ENCODE measurements at places on chromosomes 12 and 14.

DNA sequence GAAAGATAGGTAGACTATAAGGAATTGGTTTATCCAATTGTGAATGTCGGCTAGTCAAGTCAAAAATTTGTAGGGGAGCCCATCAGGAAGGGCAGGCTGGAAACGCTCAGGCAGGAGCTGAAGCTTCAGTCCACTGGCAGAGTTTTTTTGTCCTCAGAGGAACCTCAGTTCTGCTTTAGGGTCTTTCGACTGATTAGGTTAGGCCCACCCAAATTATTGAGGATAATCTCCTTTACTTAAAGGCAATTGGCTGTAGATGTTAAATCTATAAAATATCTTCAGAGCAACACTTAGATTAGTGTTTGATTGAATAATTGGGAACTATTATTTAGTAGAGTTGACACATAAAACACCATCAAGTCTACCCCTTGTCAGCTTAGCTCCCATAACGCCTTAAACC lies 105.5 kb upstream of the ARHGAP5 start:
- DNase-seq: no peak

DNA sequence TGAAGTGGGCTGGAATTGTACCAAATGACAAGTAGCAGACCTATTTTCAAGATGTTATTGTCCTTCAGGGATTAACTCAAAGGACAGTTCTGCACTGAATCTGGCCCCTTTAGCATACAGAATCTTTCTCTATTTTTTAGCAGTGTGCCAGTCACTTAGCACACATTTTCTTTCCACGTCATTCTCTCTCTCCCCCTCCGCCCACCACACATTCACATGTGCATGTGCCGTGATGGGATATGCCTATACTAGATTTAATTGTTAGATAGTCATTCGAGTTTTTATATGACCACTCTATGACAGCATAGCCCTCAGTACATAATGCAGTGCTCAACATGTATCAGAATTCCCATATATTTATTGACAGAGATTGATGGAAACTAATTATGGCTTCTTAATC lies 129.1 kb downstream of the KCNC2 start:
- no peak for DNase-seq

- DNase-seq: no peak
These were observed 484.1 kb downstream of the GLT1D1 start for GRCh38 chr12:129337413-129337812.

GRCh38 chr12:6615802-6616201 lies 8.6 kb upstream of the CHD4 start:
- DNase-seq: no peak

GRCh38 chr12:47783024-47783755 lies 10.2 kb downstream of the SLC48A1 start:
- DNase-seq: no peak

- no peak for DNase-seq
These were observed 21.3 kb upstream of the SNRPF start for GRCh38 chr12:95837240-95838038.

DNA sequence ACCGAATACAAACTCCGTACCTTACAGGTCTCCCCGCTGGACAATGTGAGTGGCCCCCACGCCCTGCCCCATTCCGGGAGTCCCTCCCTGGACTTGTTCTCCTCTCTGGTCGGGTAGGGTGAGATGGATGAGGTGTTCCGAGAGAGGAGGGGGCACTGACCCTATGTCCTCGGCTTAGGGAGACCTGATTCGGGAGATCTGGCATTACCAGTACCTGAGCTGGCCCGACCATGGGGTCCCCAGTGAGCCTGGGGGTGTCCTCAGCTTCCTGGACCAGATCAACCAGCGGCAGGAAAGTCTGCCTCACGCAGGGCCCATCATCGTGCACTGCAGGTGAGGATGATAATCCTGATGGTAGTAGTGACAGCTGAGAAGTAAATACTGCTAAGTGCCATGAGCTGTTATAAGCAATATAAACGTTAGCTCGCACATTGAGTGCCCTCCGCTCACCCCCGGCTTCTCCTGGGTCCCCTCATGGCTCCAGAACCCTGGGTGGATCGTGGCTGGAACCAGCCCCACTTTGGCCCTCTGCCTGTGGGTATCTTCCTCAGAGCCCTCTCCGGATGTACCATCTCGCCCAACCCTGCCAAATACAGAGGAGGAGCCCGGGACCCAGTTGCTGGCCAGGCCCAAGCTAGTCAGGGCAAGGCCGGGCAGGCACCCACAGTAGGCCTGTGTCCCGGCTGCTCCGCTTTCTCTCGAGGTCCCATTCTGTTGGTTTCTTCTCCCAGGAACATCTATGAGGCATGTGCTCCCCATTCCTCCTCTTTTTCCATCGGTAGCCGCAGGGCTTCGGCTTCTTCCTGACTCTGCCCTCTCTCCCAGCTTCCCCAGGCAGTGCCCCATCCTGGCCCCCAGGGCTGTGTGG lies 6.8 kb downstream of the PTPN6 start:
- DNase-seq: no peak

GRCh38 chr14:89899917-89900663 lies 54.4 kb downstream of the EFCAB11 start:
- no peak for DNase-seq

DNA sequence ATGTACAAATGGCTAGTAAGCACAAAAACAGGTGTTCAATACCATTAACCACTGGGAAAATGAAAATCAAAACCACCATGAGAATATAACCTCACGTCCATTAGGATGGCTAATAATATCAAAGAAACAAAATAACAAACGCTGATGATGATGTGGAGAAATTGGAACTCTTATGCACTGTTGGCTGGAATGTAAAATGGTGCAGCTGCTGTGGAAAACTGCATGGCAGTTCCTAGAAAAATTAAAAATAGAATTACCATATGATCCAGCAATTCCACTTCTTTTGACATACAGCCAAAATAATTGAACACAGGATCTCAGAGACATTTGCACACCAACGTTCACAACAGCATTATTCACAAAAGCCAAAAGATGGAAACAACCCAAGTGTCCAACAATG lies 51.5 kb downstream of the TMPRSS12 start:
- DNase-seq: no peak

GRCh38 chr14:82431031-82431430 lies 897.4 kb upstream of the SEL1L start:
- no peak for DNase-seq

- DNase-seq: no peak
These were observed 416.8 kb downstream of the SLC16A7 start for GRCh38 chr12:60012659-60013058.

DNA sequence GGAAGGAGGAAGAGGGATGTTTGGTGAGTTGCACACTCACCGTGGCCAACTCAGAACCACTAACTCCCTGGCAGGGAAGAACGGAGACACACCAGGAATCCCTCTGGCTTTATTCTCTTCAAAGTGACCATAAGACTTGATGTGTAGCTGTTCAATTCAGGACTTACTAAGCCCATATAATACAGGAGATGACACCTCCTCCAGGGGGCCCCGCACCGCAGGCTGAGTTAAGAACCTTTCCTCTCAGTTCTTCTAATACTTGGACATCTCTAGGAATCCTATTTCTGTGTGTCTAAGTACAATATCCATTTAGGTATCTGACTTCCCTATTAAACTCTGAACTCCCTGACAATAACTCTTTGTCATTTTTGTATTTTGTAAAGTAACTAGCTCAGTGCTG lies 49.5 kb downstream of the DCAF4 start:
- DNase-seq: no peak

- DNase-seq: no peak
These were observed 30.5 kb downstream of the DPF3 start for GRCh38 chr14:72863216-72864006.

DNA sequence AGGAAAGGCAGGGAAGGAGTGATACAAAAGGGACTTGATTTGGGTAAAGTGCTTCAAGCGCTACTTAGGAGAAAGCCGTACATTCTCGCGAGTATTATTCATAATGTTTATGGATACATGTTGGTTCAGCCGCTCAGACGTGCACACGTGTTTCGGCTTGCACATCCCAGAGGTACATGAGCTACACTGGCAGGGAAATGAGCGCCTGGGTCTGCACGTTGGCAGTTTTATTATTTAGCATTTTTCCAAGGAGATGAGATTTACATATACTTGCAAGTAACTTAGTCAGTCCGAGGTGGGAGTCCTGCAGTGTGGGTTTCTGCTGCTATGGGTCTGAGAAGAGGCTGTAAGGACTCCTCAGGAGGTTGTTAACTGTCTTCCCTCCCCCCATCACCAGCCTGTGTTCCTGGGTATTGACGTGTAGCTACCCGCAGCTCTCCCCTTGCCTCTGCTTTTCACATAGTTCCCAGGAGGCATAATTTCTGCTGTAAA lies 1.5 kb downstream of the PRKCH start:
- DNase-seq: no peak

DNA sequence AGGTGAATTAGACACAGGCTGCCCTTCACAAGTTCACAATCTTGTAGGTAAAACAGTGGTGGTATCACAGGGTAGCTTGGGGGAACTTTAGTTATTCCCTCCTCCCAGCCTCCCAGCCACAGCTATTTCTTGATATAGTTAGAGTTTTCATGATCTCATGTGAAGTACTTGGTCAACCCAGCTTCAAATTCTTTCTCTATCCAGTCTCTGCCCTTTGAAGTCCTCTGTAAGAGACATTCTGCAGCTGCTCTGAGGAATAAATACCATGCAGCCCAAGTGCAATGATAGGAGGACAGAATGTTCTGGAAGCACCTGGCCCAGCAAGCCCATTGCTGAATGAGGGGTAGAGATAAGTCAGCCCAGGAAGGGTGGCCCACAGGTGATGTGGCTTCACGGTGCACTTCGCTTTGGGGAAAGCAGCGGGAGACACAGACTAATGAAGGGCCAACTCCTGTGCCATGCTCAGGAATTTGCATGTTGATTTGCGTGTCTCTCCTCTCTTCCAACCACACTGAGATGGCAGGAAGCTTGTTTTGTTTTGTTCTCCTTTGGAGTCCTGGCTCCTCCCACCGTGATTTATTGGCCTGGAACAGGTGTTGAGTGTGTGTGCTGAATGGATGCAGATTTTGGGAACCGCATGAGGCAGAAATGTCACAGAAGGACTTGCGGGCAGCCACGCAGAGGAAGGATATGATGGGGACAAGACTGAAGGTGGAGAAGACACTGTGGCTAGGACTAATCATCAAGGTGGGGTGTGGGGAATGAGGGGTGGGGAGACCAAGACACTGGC lies 8.0 kb upstream of the TXNRD1 start:
- DNase-seq: no peak

GRCh38 chr12:633731-634130 lies 29.5 kb downstream of the NINJ2 start:
- DNase-seq: no peak

GRCh38 chr12:48336564-48336963 lies 14.2 kb downstream of the ZNF641 start:
- DNase-seq: no peak

DNA sequence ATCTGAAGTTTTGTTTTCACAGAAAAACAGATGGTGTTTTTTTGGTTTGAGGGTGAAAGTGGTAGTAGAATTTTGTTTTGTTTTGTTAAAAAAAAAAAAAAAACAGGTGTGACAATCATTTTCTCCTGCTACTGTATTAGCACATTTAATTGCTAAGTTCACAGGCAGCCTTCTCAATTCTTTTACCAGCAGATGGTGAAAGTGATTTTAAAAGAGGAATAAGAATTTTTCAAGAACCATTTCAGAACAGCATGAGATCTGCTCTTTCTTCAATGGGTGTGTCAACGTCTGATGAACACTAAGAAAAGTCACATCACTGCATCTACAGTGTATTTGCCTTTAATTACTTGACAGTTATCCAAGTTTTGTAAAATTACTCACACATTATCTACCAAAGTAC lies 303.7 kb upstream of the USP15 start:
- DNase-seq: no peak

DNA sequence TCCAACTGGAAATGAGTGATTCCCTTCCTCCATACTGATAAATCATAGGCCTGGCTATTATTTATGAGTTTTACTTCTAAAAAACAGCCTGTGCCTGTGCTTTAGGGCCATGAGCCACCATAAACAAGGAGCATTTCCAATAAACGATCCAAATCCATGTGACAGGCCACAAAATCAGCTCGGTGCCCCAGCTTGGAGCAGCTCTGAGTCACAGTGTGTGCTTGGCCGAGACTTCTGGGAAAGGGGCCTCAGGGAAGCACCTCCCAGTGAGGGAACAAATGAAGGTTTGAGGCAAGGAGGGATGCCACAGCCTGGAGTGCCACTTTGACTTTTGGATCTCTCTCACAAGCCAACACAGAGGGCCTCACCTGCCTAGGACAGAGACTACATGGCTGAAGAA lies 190.4 kb downstream of the NTF3 start:
- DNase-seq: no peak

DNA sequence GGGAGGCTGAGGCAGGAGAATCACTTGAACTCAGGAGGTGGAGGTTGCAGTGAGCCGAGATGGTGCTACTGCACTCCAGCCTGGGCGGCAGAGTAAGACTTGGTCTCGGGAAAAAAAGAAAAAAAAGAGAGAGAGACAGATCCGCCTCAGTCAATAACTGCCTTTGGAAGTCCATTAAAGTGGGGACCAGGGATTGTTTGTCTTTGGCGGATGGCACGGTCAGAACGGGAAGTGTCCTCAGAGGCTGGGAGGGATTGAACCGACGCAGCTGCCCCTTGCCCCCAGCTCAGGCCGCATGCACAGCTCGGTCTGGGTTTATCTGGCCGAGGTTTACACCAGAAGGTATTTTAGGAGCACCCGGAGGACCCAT lies 54.4 kb downstream of the TESC start:
- no peak for DNase-seq

GRCh38 chr12:91980389-91980821 lies 165.2 kb downstream of the BTG1 start:
- DNase-seq: no peak

- DNase-seq: no peak
These were observed 101.4 kb downstream of the GPR65 start for GRCh38 chr14:88106377-88106776.

GRCh38 chr14:66459603-66460002 lies 26.6 kb upstream of the CCDC196 start:
- no peak for DNase-seq

- DNase-seq: no peak
These were observed 19.2 kb downstream of the TAS2R7 start for GRCh38 chr12:10783252-10783651.

DNA sequence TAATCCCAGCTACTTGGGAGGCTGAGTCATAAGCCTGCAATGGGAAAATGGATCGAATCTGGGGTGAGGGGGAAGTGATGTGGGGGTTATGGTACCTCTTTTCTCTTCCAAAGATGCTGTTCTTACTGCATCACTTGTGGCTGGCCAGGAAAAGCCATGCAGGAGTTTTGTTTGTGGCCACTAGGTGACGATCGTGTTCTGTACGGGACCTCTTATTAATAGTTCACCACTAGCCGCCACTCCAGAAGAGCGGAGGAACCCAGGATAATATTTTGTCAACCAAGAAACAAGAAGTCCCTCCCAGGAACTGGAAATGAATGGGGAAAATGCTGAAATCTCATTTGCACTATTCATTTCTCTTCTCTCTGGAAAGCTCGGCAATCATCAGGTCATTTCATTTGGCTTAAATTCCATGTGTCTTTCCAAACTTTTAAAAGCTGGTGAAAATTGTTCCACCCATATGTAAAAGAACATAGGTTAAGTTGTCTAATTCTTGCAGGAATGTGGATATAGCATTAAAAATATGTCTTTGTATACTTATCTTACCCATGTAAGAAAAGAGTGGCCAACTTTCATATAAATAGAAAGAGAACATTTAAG lies 8.9 kb downstream of the GPR65 start:
- no peak for DNase-seq

Data from iPS DF 19.7 (cell line).